ENCODE measurements at places on chromosomes 11 and 22.

GRCh38 chr22:19681863-19682245 lies 32.4 kb upstream of the SEPTIN5 start:
- DNase-seq = no peak

- no peak for DNase-seq
These were observed 145.6 kb downstream of the WT1 start for GRCh38 chr11:32289701-32290100.

- DNase-seq = no peak
These were observed 6.7 kb downstream of the HDHD5 start for GRCh38 chr22:17152340-17152739.

DNA sequence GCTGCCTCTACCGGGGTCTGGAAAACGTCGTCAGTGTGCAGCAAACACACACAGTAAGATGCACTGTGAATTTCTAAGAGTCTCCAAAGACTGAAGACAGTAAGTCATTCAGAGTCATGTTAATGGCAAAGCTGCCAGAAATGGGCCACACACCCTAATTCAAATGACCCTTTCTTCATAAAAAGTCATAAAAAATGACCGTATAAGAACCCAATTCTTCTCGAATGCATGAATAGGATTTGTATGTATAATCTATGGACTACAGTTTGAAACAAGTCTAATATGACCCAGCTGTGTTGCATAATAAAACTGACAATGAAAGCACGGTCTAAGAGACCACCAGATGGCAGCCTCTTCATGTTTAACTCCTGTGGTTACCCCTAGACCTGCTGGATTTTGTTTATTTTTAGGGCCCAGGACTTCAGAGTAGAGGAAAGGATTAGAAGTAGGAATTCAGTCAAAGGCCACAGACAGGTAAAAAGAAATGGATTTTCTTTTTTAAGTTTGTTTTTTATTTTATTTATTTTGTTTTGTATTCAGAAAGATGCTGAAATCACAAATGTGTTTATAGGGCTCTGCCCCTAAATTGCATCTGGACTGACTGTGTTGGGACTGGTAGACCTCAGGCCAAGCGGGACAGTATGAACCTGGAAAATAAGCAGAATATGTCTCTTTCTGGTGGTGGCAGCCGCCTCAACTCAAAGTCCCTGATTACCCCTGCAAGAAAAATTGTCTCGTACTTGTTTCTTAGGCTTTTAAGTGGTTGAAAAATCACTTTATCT lies 32.1 kb upstream of the SLC5A12 start:
- DNase-seq = peak; percentile 31

DNA sequence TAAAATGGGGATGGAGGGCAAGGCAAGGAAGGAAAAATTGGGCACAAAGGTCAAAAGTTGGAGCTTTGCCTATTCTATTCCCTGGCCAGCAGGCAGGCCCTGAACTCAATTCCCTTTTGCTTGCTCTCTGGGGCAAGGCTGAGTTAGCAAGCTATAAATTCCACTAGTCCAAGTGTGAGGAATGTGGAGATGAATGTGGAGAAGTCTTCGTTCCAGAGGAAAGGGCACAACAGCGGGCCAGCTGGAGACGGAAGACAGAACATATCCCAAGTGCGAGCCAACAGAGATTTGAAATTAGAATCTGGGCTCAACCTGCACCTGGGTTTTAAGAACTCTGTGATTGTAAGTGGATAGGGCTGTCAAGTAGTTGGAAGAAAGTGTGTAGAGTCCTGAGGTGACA lies 29.5 kb upstream of the FZD4 start:
- no peak for DNase-seq

- DNase-seq = no peak
These were observed 26.6 kb downstream of the EHF start for GRCh38 chr11:34647532-34647931.

DNA sequence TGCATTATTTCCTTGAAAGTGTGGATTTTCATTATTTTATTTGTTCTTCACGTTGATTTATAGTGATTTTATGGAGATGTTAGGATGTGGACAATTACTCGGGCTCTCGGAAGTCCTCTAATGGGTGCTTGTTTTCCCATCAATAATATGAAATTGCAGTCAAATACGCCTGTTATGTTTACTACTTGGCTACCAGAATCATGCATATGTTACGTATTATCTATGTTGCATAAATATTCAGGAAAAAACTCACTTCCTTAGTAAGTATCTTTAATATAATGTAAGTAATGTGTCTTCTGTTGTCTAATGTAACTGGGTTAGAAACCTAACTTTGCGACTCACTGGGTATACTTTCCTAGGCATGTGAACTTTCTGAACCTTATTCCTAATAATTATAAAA lies 823.4 kb upstream of the CHORDC1 start:
- no peak for DNase-seq

Data from urothelium cell line (cell line).